ENCODE measurements at places on chromosomes 3 and 15. TPM values are rescaled to one million over a fixed set of nuclear protein-coding genes. Genes with fewer than 3 reads are reported as not detected.
A peak's percentile ranks its signal among the peaks of the same experiment; 100 is the strongest.

DNA sequence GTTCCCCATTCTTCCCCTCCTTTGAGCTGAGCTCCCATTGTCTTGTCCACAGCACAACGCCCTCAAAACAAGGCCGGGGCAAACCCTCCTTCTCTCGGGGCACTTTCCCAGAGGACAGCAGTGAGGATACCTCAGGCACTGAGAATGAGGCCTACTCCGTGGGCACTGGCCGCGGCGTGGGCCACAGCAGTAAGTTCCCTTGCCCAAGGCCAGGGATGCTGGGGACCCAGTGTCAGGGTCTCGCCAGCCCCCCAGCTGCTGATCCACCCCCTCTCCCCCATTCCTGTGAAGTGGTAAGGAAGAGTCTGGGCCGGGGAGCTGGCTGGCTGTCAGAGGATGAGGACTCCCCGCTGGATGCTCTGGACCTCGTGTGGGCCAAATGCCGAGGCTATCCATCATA, 4.2 kb upstream of the OGG1 start:
- no peak for DNase-seq

The TMEM89 gene
- not detected for polyA plus RNA-seq

The SPG11 gene
- polyA plus RNA-seq: 36.3 TPM

The EPHA6 gene
- not detected for polyA plus RNA-seq

DNA sequence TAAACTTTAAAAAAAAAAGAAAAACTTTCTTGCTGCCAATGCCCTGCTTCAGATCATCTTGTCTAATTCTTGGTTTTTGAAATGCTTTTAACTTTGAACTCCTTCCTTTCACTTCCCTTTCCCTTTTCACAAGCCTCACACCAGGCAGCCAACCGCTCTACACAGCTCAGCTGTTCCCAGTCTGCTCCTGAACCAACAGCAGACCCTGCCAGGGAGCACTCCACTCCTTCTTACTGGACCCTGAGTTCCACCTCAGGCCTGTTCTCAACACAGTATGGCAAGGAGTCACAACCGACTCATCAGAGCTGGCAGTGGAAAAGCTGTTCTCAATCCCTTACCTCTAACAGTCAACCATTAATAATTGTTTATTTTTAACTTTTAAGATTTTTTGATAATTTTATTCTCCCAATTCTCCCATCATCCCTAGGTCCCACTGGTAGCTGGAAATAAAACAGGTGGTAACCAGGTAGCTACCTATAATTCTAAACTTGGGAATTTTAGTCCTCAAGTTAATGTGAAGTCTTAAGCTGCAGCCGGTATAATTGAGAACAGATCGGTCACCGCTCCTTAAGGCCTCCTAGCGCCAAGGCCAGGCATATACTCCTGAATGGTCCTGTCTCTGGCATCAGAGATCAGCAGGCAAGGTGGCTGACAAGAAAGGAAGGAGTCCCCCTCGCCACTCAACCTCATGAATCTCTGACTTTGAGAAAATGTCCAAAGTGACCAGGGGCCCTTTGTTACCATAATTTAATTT, 43.9 kb downstream of the BOC start:
- no peak for DNase-seq

The VGLL3 gene
- polyA plus RNA-seq: not detected

DNA sequence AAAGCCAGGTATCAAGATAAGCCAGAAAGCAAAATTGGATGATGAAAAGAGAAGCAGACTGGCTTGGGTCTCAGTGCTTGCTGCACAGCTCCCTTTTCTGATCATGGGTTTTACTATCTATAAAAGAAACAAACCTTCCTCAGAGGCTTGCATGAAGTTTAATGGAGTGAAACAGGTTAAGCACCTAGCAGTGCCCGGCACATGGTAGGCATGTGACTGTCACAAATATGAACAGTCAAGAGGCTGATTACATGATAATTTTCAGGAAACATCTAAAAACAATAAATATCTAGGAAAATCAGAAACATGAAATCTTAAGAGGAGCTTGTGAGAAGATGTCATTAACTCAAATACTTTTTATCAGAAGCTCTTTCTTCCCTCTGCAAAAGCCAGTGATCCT, 519.2 kb downstream of the EPHB1 start:
- DNase-seq: no peak

DNA sequence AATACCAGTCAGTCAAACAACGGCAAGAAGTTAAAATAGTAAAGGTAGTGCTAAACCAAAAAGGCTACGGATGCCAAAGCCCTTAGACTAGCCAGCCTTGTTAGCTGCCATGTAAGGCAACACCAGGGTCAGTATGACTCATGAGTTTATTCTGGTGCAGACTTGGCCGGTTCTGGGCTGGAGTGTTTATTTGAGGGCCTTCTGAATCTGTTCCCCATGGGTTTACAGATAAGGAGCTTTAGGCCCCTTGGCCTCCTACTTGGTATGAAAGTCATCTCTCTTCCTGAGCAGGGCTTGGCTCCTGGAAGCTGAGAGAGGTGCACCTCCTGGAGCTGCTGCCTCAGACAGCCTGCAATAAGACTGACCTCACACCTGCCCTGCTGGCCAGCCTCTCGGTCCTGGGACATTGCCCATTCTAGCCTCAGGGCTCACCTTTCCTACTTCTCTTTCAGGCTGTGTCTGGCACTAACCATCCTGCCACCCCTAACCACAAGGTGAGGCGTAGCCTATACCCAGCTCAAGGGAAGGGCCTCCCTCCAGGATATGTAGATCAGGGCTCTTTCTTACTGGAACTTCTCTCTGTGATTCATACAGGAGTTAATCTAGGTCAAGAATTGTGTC, 10.4 kb upstream of the RTP1 start:
- no peak for DNase-seq

GRCh38 chr3:140972833-140973232, 31.2 kb downstream of the SLC25A36 start:
- DNase-seq: no peak

- DNase-seq: no peak
Measured at GRCh38 chr3:69445024-69445423, 59.1 kb upstream of the FRMD4B start.

The SEMA5B gene
- 0.75 TPM for polyA plus RNA-seq

DNA sequence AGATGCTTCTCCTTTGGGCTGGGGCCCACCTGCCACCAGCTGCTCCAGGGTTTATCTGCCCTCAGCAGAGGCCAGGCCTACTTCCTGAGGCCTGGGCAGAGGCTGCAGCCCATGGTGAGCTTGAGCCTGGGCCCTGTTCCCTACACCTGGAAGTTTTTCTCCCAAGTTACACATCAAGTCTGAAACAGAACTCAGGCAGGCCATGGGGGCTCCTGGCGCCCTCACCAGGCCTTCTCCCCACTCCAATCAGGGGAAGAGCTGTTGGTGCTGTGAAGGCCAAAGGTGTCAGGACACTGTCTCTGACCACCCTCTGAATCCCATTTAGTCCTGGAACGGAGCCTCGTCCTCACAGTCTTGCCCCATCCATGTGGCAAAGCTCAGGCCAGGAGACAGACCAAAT, 7.3 kb downstream of the VWA5B2 start:
- DNase-seq: no peak

The NPRL2 gene
- polyA plus RNA-seq: 43.6 TPM

GRCh38 chr3:149541091-149541491, 66.6 kb downstream of the TM4SF4 start:
- DNase-seq: no peak

The GOLGA8R gene
- polyA plus RNA-seq: 0.86 TPM

The CTXND1 gene
- not detected for polyA plus RNA-seq

The EPM2AIP1 gene
- polyA plus RNA-seq: 4.7 TPM

- peak; percentile 86 for DNase-seq
Measured at GRCh38 chr15:90530250-90531051, 728 bp downstream of the CRTC3 start.

The EFCC1 gene
- not detected for polyA plus RNA-seq

DNA sequence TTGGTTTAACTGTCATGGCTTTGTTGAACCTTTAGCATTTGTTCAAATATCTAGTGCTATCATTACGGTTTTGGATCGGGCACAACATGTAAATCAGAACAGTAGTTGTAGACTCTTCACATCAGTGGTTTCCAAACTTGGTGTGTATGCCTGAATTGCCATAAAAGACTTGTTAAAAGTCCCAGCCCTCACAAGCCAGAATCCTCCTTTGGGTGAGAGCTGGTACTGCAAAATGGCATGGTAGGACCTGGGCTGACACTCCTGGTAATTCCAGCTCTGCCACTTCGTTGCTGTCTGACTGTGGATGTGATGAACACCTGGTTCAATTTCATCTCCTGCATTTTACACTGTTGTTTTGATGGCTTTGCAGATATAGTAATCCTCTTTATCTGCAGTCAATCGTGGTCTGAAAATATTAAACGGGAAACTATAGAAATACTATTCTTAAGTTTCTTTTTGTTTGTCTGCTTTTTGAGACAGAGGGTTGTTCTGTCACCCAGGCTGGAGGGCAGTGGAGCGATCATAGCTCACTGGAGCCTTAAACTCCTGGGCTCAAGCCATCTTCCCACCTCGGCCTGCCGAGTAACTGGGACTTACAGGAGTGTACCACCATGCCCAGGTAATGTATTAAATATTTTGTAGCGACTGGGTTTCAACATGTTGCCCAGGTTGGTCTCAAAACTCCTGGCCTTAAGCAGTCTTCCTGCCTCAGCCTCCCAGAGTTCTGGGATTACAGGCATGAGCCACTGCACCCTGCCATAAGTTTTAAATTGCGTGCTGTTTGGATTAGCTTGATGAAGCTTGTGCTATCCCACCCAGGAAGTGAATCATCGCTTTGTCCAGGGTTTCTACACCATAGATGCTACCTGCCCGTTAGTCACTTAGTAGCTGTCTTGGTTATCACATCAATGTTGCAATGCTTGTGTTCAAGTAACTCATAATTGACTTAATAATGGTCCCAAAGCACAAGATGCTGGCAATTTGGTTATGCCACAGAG, 61.6 kb downstream of the RAB7A start:
- DNase-seq: peak; percentile 47

The ROPN1B gene
- polyA plus RNA-seq: not detected

The OXTR gene
- polyA plus RNA-seq: 1.8 TPM

The ZNF592 gene
- 8.7 TPM for polyA plus RNA-seq

- DNase-seq: no peak
Measured at GRCh38 chr15:68631601-68632051, 52.8 kb downstream of the CORO2B start.

DNA sequence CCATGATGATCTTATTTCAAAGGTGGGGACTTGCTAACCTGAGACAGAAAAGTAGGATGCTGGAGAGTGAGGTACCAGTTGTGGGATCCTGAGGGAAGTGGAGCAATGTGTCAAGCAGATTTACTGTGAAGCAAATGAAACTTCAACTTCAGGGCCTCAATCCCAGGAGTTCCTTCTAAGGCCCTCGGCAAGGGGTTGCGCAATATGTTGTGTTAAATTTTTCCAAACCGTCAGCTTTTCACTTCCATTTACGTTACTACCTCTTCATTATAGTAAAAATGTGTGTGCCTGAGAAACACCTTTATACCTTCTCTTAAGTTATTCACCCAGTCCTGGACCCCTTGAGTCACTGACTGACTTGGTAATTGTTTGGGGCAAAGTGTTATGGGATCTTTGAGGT, 42.5 kb upstream of the KCNH8 start:
- DNase-seq: no peak

DNA sequence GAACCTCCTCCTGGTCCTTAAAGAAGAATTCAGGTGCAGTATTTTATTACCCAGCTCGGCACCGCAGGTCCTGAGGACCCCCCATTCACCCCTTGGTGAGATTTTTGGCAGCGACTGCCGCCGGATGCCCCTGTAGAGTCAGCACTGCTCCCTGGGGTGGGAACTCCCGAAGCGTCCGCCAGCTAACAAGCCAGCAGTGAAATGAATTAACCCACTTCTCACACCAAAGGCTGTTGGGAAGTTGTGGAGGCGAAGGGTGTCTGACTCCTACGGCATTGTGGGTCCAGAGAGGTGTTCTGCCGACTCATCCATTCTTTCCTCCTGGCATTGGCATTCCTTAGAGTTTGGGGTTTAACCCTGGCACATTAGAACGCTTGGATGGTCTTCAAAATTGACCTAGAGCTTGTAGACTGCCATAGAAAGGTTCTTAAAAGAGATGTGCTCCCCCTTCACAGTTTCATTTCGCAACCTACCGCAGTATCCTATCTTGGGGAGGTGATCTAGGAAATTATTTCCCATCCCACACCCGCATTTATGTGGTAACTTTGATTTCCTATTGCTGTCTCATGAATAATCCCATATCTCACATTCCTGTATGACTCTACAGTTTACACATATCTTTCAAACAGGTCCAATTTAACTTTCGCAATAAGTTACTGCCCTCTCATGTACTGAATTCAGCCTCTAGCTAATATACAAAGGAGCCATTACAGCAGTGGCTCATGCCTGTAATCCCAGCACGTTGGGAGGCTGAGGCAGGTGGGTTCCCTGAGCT, 879 bp upstream of the EIF5A2 start:
- no peak for DNase-seq

The VPS8 gene
- 12.8 TPM for polyA plus RNA-seq

The CCR8 gene
- polyA plus RNA-seq: not detected

DNA sequence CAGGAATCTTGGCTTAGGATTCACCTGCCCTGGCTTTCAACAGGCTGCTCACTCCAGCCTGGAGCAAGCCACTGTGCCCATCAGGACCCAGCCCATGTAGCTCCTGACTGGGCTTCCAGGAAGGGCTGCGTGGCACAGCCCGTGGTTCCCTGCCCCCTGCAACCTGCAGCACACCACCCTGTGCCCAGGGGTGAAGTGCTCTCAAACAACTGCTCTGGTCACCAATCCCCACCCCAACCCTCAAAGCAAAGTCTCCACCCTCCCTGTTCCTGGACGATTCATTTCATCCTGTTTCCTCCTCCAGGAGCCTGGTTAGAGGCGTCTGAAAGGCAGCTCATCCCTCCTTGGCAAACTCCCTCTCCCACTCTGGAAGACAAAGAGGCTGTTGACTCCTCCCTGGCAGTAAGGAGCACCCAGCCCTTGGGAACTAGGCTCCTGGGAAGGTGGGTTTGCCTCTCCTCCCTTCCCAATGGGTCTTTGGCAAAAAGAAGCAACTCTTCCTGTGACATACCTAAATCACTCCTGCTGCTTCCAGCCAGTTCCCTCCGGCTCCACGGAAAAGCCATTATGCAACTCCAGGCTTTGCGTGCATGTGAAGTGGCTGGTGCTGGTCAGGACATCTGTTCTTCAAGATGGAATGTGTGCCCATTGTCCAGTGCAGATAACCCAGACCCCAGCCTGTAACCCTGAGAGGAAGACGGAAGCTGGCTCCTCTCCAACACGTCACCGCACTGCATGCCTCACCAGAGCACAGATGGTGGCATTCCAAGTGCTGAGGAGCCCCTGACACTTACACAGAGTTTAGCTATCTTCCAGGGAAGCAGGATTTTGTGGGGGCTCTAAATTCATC, 29.1 kb upstream of the VIPR1 start:
- no peak for DNase-seq

DNA sequence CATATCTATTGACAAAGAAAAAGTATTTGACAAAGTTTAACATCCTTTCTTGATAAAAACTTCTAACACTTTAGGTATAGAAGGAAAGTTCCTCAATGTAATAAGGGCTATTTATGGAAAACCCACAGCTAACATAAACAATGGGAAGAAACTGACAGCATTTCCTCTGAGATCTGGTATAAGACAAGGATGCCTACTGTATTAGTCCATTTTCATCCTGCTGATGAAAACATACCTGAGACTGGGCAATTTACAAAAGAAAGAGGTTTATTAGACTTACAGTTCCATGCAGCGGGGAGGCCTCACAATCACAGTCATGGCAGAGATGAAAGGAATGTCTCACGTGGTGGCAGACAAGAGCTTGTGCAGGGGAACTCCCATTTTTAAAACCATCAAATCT, 17.8 kb upstream of the CLDN1 start:
- DNase-seq: no peak

The LRRC3B gene
- polyA plus RNA-seq: not detected

GRCh38 chr15:58475573-58476524, 44.1 kb downstream of the LIPC start:
- no peak for DNase-seq

All from SK-N-SH (cell line).